ENCODE measurements at places on chromosomes 12 and 14.

DNA sequence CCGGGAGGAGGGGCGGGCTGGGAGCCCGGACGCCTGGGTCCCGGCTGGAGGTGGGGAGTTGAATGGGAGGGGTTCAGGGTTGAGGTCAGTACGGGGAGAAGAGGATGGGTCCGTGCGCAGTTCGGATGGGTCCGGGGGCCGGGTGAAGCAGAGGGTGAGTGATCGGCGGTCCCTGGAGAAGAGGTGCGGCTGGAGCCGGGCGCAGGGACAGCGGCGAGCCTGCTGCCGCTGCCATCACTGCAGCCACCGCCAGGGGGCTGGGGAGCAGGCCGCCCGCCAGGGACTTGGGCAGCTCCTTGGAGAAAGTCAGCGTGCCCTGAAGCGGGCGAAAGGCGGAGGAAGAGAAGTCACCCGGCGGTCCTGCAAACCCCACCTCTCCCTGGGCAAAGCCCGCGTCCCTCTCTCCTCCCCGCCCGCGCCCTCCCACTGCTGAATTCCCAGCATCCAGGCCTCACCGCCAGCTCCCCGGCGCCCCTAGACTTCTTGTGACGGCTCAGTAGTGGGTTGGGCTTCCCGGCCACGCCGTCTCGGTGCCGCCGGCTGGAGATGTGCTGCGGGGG, 6.0 kb upstream of the GPR84 start:
- peak; percentile 59 for DNase-seq
- no peaks in the 10 kb centered on the region for H3K27me3 ChIP-seq

GRCh38 chr14:89000007-89000942, 175.8 kb downstream of the TTC8 start:
- no peaks in the 10 kb centered on the region for H3K4me1 ChIP-seq
- H3K4me3 ChIP-seq = no peak overlapping the region
- H3K27ac ChIP-seq = no peak overlapping the region
- no peak for DNase-seq

GRCh38 chr12:56243731-56244181, 13.9 kb downstream of the SLC39A5 start:
- no peak overlapping the region for H3K4me3 ChIP-seq
- peak overlapping the region; percentile 22 for H3K27ac ChIP-seq
- no peak for DNase-seq

- H3K4me3 ChIP-seq = no peak overlapping the region
- no peak overlapping the region for H3K27ac ChIP-seq
- H3K4me1 ChIP-seq = no peaks in the 10 kb centered on the region
- DNase-seq = no peak
Measured at GRCh38 chr14:81162941-81163340, 57.8 kb downstream of the GTF2A1 start.

Data from tibial nerve (tissue), 4 donors.